ENCODE measurements at places on chromosomes 1 and 21. TPM values are rescaled to one million over a fixed set of nuclear protein-coding genes. Genes with fewer than 3 reads are reported as not detected.

GRCh38 chr1:78519446-78519845, 28.7 kb downstream of the PTGFR start:
- no peaks in the 10 kb centered on the region for H3K36me3 ChIP-seq
- H3K4me3 ChIP-seq: no peak overlapping the region
- H3K27ac ChIP-seq: no peak overlapping the region
- no peaks in the 10 kb centered on the region for H3K27me3 ChIP-seq

GRCh38 chr1:41902159-41902577, 16.6 kb downstream of the HIVEP3 start:
- H3K27ac ChIP-seq: peak overlapping the region; percentile 86
- H3K4me3 ChIP-seq: peak overlapping the region; percentile 8
- H3K36me3 ChIP-seq: no peaks in the 10 kb centered on the region
- peaks cover 50% of the 10 kb centered on the region for H3K4me1 ChIP-seq

- H3K27ac ChIP-seq: no peak overlapping the region
- no peaks in the 10 kb centered on the region for H3K4me1 ChIP-seq
- H3K36me3 ChIP-seq: no peaks in the 10 kb centered on the region
- no peak overlapping the region for H3K4me3 ChIP-seq
These were observed 406.9 kb upstream of the NCAM2 start for GRCh38 chr21:20591284-20591683.

DNA sequence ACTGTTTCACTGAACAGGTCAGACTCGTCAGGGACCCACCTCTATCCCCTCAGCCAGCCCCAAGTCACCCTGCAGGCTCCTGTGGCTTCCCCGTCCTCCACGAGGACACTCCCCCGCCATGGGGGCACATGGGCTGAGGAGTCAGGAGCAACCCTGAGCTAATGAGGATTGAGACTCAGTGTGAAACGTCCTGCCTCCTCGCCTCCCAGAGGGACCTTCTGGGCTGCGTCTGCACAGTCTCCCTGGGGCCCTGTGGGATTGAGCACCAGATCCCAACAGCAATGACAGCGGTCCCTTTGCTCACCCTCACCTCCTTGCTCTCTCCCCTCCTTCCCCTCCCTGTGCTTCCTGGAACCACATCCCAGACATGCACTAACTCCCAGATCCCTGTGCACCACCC, 18.9 kb upstream of the SLC25A33 start:
- no peak overlapping the region for H3K27ac ChIP-seq
- no peak for DNase-seq
- no peaks in the 10 kb centered on the region for H3K27me3 ChIP-seq
- no peaks in the 10 kb centered on the region for H3K4me1 ChIP-seq
- H3K4me3 ChIP-seq: no peak overlapping the region

DNA sequence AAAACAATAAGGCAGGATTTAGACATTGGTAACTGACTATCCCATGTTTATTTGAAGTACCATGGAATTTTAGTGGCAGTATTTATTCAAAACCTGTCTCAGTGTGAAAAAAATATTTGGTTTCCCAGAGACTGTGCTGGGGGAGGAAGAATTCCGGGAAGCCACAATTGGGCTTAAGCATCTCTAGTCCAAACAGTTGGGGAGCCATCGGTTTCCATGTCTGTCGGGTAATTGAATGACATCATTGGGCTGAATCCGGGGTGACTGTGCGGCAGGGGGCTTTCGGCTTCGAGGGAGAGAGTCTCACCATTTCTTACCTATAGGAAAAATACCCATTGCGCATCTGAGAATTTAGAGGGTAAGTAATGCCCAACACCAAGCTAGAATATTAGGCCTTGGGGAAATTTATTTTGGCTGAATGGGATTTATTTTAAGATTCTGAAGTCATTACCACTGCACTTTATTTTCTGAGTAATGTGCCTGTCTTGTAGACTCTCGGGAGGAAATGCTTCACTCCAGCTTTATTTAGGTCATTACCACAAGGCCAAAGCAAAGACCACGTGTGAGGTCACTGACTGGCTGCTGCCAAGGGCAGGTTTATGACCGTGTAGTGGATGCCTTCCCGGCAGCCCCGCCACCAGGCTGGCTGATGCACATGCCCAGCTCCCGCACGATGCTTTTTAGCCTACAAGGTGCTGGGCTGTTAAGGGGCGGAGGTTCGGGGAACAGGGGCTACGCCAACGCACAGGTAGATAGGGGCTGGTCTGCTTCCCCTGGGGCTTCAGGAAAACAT, 23.1 kb upstream of the UMODL1 start:
- DNase-seq: peak; percentile 100
- H3K4me1 ChIP-seq: peaks cover 22% of the 10 kb centered on the region
- peak overlapping the region; percentile 93 for H3K27ac ChIP-seq
- H3K27me3 ChIP-seq: peaks cover 7% of the 10 kb centered on the region

GRCh38 chr21:37341254-37341960, 25.2 kb upstream of the DYRK1A start:
- H3K4me3 ChIP-seq: no peak overlapping the region
- no peaks in the 10 kb centered on the region for H3K27me3 ChIP-seq
- H3K4me1 ChIP-seq: peaks cover 13% of the 10 kb centered on the region
- DNase-seq: peak; percentile 7
- H3K27ac ChIP-seq: no peak overlapping the region

DCLRE1B gene
- total RNA-seq: 8.1 TPM

CHAF1B gene
- 3.0 TPM for total RNA-seq

CYP4A22 gene
- total RNA-seq: not detected

TMPRSS2 gene
- total RNA-seq: 0.84 TPM
